Upper lobe of left lung (tissue), 6 donors: ENCODE measurements at places on chromosomes 2 and 18. TPM values are rescaled to one million over a fixed set of nuclear protein-coding genes. Genes with fewer than 3 reads are reported as not detected.
A peak's percentile ranks its signal among the peaks of the same experiment; 100 is the strongest.

DNA sequence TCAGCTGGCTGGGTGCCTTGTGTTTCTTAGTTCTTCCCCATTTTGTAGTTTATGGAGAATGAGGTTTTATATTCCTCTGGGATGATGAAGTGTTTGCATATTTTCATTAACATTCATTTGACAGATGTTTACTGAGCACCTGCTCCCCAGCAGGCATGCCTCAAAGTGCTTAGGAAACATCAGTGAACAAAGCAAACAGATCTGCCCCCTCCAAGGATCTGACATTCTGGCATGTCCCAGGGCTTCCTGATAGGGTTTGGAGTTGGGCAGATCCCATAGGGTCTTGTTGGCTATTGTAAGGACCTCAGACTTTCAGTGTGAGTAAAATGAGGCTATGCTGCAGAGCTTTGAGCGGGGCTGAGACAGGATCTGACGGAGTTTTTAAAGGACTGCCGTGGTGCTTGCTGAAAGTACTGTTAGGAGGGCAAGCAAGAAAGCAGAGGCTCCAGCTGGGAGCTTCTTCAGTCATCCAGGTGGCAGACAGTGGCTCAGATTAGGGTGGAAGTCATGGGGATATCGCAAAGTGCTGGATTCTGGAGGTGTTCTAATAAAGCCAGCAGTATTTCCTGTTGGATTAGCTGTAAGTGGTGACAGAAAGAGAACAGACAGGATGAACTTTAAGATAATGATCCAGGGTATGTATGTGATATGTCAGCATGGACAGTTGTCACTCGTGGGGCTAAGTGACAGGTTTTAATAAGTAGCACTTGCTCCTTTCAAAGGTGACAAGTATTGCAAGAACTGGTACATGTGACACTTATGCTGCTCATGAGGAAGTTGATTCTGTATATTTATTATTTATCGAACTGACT is 11.3 kb upstream of the IAH1 start:
- no peak for DNase-seq
- H3K36me3 ChIP-seq, result peaks cover 9% of the 10 kb centered on the region
- no peaks in the 10 kb centered on the region for H3K4me1 ChIP-seq
- H3K4me3 ChIP-seq, result no peak overlapping the region
- no peaks in the 10 kb centered on the region for H3K27me3 ChIP-seq
- H3K27ac ChIP-seq, result no peak overlapping the region

SKOR2 gene
- not detected for total RNA-seq

DNA sequence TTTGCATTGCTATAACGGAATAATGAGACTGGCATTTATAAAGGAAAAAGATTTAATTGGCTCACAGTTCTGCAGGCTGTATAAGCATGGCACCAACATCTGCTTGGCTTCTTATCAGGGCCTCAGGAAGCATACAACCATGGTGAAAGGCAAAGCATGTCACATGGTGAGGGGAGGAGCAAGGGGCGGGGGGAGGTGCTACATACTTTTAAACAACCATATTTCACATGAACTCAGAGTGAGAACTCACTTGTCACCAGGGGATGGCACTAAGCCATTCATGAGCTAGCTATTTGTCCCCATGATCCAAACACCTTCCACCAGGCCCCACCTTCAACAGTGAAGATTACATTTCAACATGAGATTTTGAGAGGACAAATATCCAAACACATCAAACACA is 188.7 kb downstream of the MBD5 start:
- H3K27ac ChIP-seq, result no peak overlapping the region
- no peaks in the 10 kb centered on the region for H3K4me1 ChIP-seq
- no peak overlapping the region for H3K4me3 ChIP-seq
- DNase-seq, result no peak
- no peaks in the 10 kb centered on the region for H3K27me3 ChIP-seq

GRCh38 chr2:218138047-218138446 is 12.2 kb downstream of the CXCR2 start:
- H3K27ac ChIP-seq, result peak overlapping the region; percentile 64
- no peak for DNase-seq
- H3K4me1 ChIP-seq, result no peaks in the 10 kb centered on the region
- H3K27me3 ChIP-seq, result no peaks in the 10 kb centered on the region
- no peaks in the 10 kb centered on the region for H3K36me3 ChIP-seq

CHST9 gene
- 0.20 TPM for total RNA-seq

DNA sequence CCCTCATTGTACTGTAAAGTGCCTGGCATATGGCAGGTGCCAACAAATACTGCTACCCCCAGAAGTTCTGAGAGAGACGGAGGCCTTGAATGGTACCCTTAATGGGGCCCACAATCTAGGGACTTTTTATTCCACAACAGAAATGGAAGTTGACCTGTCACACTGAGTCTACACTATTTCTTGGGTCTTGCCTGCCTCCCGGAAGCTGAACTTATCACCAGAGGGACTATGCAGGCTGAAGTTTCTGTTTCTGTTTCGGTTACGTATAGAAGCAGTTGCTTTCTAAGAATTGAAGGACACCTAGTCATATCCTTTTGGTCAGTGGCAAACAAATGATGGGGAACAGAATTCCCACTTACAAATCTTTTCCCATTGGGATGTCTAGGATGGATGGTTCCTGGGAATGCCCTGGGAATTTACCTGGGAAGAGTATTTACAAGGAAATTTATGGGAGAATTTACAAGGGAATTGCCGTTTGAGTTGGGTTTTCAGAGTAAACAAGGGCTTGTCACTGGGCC is 74.2 kb downstream of the HS1BP3 start:
- no peaks in the 10 kb centered on the region for H3K27me3 ChIP-seq
- H3K4me3 ChIP-seq, result no peak overlapping the region
- H3K4me1 ChIP-seq, result peaks cover 46% of the 10 kb centered on the region
- no peak for DNase-seq

GRCh38 chr2:26173776-26174482 is 1.0 kb downstream of the GAREM2 start:
- DNase-seq, result peak; percentile 10
- peaks cover 33% of the 10 kb centered on the region for H3K27me3 ChIP-seq
- peaks cover 10% of the 10 kb centered on the region for H3K4me1 ChIP-seq
- no peak overlapping the region for H3K27ac ChIP-seq
- H3K36me3 ChIP-seq, result no peaks in the 10 kb centered on the region

DNAH6 gene
- total RNA-seq, result 11.5 TPM

ADD2 gene
- total RNA-seq, result under 0.01 TPM

ICA1L gene
- total RNA-seq, result 3.4 TPM

KIF1A gene
- 1.2 TPM for total RNA-seq

DTNA gene
- total RNA-seq, result 19.2 TPM
